Ammon's horn (tissue), 1 donor: ENCODE measurements at places on chromosomes 3 and 15.

- DNase-seq: no peak
Measured at GRCh38 chr3:164371681-164372080, 706.6 kb downstream of the SI start.

DNA sequence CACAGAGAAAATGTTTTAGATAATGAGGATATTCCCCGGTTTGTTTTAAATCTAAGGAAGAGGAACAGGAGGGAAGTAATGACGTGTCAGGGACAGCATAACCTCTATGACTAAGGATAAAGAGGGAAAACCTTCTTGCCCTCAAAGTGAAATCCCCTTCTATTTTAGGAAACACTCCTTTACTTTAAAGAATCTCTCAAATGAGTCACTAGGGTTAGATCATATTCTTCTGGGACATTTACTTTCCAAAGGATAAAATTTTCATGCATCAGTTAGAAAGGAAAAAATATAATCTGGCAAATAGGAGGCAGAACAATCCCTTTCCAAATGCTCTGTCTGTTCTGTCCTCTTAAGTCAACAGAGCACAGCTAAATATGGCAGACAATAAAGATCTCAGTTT is 43.2 kb upstream of the UBE2E2 start:
- DNase-seq: no peak

DNA sequence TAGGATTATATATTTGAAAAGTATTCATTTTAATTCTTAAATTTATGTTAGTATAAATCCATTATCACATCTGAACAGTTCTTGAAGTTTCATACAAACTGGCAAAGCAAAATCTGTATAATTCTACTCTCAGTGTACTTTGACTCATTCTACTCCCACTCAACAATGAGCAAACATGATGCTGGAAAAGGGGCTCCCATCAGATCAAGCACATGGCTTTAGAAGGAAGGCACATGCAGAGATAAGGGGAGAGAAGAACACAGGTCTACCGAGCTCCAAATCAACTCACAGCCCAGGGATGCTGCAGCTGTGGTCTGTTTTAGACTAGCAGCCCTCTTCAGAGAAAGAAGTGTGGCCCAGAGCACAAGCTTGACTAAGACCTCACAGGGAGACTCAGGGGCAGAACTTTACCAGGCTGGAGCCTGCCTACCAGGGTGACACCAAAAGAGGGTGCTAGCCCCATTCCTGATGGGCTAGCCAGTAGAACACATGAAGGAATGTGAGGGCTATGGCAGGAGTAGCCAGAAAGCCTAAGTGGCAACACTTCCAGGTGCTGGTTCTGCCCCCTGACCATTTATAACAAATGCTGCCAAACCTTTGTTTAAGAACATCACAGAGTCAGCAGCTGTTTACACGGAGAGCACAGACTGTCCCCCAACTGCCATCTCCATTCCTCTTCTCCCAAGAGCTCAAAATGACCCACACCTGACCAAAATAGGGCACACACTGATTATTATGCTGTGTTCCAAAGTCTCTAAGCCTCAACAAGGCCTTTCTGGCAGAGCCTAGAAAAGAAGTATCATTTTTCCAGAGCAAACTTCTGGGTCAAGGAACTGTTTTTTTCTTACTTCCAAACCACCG is 19.5 kb downstream of the SEC22C start:
- DNase-seq: peak; percentile 47

DNA sequence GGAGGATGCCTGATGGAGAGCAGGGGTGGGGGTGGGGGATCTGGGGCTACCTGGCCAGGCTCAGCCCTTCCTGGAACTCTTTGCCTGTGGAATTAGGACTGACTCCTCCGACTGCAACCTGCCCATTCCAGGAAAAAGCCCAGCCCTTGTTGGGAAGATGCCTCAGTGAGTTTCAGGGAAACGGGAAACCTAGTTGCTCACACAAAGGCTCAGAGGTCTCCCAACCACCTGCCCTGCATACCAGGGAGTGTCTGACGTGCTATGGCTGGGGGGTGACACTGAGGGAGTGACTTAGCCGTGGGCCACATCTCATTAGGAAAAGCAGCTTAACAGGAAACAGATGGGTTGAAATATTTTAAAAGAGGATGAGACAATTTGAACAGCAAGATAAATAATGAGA is 27.9 kb downstream of the CYP8B1 start:
- DNase-seq: no peak

DNA sequence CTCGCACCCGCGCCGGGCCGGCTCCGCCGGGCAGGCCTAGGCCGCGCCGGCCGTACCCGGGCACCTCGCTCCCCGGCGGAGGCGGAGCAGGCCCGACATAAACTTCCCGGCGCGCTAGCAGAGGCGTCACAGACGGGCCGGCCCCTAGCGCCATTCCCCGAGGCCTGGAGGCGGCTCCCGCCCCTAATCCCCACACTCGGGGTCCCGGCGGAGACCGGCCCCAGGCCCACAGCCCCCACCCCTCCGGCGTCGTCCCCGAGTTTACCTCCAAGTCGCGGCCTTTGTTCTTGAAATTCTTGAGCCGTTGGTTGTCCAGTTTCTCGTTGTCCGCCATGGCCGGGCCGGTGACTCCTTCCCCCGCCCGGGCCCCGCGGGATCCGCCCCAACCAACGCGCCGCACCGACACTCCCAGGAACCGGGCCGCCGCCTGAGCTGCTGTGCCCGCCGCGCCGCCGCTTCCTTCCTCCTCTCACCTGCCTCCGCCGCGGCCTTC is 376 bp downstream of the KPNA4 start:
- DNase-seq: no peak

DNA sequence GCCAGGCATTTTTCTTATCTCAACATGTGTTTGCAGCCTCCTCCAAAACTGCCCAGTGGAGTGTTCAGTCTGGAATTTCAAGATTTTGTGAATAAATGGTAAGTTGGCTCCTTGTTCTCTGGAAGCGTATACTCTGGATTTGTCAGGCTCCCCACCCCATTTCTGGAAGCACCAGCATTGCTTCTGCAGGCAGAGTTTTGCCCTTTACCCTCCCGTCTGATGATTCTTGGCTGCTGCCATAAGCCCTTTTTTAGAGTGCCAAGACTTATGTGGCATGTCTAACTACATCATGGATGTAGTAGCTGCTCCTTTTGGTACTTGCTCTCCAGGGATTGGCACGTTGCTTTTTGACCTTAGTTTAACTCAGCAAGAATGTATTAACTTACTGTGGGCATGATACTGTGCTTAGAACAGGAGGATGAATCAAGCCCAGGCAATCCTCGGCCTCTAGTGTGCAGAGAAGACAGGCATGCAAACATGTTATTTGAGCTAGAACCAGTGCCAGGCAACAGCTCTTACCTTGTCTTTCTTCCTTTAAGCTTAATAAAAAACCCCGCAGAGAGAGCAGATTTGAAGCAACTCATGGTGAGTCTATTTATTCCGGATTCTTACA is 8.3 kb downstream of the SNAPC5 start:
- DNase-seq: no peak

DNA sequence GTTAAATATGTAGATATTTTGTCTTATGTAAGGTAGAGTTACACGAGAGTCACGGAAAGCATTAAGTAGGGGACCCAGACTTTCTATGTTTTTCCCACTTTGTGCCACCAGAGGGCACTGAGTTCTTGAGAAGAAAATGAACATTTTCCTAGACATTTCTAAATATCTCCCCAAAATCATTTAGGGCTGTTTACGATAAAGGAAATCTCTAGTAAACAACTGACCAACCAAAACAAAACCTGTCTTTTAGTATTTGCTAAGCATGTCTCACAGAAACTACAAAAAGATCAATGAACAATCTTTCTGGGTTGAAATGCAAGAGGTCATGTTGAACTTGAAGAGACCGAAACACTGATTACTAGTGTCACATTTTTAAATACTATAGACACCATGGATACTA is 16.1 kb downstream of the POU1F1 start:
- DNase-seq: peak; percentile 50

GRCh38 chr3:117556646-117557407 is 847.2 kb downstream of the TUSC7 start:
- no peak for DNase-seq

DNA sequence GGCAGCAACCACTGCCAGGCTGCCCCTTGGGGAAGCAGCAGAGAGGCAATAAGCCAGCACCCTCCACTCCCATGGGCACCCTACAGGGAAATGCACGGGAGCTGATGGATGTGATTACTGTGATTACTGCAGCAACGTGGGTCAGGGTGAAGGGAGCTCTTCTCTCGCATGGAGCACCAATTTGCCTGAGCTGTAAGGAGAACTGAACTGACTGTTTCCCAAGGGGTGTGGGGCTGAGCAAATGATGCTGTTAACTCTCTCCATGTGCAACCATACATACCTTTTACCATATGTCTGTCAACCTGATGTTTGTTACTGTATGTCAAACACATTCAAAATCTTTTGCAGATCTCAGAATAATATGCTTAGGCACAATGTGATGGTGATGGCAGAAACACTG is 680.6 kb downstream of the SQOR start:
- DNase-seq: no peak

GRCh38 chr15:66644000-66644787 is 57.8 kb upstream of the SMAD6 start:
- DNase-seq: no peak

- no peak for DNase-seq
Measured at GRCh38 chr15:40830884-40831283, 2.4 kb upstream of the PPP1R14D start.

- DNase-seq: no peak
Measured at GRCh38 chr3:99910752-99911290, 93.2 kb downstream of the CMSS1 start.

GRCh38 chr3:128338536-128339330 is 128.0 kb downstream of the DNAJB8 start:
- no peak for DNase-seq

DNA sequence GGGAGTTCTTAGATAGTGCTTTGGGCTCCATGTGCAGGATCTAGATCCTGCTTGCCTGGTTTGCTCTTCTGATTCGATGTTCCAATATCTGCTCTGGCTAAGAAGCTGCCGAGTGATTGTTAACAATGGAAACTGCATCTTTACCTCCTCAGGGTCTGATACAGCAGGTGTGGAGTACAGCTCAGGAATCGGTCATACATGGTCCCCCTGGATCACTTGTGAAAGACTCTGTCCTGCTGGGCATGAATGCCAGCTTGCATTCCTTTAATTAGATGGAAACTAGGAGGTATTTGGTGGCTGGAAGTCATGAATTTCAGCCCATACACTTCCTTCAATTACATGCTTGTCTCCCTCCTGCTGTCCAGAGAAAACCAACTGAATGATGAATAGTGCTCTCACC is 95.3 kb downstream of the CHRNA7 start:
- no peak for DNase-seq

GRCh38 chr3:44906997-44907396 is 32.6 kb downstream of the TGM4 start:
- no peak for DNase-seq

- DNase-seq: no peak
Measured at GRCh38 chr3:57675530-57675929, 17.3 kb downstream of the DENND6A start.

DNA sequence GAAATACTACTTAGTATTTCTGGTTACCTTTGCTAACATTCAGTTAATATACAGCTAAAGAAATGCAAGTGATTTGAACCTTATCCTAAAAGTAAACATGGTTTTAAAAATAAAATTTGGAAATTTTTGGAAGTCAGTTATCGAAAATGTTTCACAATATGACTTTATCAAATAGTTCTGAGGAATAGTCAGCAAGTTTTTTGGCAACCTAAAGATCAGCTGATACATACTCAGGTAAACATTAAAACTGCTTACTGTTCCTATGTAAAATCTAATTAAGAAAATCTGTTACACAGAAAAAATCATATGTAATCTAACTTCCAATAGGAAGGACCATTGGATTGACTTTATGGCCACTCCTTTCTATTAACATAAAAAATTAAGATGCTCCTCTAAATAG is 24.1 kb downstream of the IFT80 start:
- DNase-seq: no peak

- DNase-seq: no peak
Measured at GRCh38 chr3:3127432-3128010, 781 bp downstream of the TRNT1 start.
